ENCODE measurements at places on chromosomes 16 and 17.

DNA sequence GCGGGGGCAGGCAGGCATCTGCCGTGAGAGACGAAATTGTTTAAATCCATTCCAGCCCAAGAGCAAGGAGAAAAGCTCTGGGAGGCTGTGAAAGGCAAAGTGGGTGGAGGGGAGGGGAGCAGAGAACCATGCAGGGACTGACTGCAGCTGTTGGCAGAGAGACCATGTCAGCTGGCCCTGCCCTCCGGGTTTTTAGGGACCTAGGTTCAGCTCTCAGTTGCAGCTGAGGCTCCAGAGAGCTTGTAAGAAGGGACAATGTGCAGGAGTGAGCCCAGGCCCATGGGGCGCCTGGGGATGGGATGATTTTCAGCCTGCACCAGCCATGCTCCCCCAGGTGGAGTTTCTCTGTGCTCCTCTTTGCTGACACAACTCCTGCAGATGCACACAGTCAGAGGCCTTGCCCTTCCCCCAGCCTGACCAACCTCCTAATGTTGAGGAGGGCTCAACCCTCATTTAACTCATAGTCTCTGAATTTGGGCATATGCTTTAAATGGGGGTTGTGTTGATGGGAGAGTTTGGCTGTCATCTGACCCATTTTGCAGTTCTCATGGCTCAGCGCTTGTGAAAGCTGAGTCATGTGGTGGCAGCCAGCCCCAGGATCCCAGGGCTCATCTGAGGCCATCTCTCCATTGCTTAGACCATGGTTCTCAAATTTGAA, 70.9 kb downstream of the PLXDC1 start:
- DNase-seq, result no peak

DNA sequence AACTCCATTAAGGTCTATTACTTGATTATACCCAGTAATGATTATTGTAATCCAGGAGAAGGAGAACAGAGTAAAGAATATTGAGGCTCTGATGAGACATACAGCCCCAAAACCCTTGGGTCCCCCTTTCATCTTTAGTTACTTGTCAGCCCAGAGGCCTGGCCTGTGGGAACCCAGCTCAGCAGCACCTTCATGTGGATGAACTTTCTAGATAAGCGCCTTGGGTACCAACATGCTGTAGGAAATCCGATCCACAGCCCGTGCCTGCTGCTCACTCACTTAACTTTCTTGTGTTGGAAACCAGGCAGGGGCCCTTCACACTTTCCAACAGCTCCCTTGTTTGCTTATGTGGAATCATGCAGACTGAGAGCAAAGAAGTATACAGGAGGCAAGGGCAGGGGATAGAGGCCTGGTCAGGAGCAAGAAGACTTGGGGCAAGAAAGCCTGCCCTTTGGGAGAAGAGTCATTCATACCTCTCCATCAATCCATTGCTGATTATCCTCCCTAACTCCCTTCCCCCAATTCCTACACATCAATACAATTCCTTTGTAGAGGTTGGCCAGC, 64.0 kb upstream of the SOX9 start:
- DNase-seq, result peak; percentile 23

GRCh38 chr17:27473190-27473747, 17.0 kb downstream of the KSR1 start:
- DNase-seq, result no peak

DNA sequence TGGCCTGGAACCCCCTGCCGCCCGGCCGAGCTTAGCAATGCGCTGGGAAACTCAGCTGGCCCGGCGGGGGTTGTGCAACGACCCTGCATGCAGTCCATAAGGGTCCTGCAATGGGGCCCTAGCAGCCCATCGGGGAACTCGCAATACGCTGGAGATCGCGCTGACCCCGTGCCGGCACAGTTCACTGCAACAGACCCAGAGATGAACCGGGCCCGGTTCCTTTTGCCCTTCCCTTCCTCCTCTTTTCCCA, 375 bp downstream of the SLC25A11 start:
- DNase-seq, result no peak

DNA sequence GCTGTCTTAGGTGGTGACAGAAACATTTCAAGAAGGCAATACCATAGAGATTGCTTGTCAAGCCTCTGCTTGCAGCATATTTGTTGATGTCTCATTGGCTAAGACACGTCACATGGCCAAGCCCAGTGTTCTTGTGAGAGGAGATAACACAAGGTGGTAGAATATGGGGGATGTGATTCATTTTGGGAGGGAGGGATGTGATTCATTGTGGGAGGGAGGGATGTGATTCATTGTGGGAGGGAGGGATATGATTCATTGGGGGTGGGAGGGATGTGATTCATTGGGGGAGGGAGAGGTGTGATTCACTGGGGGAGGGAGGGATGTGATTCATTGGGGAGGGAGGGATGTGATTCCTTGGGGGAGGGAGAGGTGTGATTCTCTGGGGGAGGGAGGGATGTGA, 470.5 kb upstream of the SALL1 start:
- no peak for DNase-seq

DNA sequence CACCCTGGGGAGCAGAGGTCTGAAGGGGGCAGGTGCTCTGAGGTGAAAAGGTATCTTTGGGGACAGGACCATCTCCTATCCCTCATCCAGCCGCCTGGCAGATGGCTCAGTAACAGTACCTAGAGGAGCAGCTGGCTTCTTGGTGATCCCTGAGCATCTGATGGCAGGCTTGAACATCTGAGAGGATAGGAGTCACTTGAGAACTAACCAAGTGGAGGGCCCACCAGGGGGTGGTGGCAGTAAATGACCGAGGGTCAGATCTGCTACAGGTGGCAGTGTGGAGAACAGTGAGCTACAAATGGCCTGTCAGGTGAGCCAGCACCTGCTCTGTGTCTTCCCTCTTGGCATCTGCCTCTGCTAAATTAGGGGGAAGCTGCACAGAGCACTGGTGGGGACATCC, 13.8 kb downstream of the HROB start:
- no peak for DNase-seq

DNA sequence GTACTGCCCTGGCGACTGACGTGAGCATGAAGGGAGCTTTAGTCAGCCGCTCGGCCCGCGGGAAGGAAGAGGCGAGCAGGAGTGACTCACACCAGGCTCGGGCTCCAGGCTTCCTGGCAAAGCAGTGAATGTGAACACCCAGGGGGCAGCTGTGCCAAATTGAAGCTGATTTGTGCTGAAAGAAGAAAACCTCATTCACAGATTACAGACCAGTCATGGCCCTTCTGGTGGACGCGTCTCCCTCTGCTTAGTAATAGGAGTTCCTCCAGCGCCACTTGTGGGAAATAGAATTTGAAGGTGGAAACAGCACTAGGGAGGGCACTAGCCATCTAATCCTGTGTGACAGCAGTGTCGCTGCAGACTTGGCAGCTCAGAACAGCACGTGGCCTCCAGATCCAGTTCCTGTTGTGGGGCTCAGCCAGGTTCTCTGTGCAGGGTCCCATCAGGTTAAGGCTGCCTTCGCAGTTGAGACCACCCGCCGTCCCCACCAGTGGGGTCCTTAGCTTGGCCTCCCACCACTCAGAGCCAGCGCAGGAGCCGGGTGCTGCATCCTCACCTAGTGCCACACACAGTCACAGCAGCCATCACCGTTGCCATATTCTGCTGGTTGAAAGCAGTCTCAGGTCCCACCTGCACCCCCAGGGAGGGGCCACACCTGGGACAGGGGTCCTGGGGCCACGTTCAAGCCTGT, 164.5 kb upstream of the CHMP6 start:
- DNase-seq, result peak; percentile 26

DNA sequence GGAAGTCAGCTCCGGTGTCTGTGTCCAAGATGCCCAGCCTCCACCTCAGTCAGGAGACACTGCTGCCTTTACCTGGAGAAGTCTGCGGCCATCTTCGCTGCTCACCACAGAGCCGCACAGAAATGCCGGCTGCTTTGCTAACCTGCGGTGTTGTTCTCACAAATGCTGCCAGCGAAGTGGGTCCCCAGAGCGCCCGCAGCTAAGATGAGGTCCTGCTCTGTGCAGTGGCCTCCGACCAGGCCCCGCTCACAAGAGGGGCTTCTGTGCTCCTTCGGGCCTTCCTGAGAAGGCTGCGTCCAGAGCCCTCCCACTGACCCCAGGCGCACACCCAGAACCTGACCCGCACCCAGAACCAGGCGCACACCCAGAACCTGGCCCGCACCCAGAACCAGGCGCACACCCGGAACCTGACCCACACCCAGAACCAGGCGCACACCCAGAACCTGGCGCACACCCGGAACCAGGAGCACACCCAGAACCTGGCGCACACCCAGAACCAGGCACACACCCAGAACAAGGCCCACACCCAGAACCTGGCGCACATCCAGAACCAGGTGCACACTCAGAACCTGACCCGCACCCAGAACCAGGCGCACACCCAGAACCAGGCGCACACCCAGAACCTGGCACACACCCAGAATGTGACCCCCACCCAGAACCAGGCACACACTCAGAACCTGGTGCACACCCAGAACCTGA, 51.5 kb upstream of the FASN start:
- DNase-seq, result no peak

DNA sequence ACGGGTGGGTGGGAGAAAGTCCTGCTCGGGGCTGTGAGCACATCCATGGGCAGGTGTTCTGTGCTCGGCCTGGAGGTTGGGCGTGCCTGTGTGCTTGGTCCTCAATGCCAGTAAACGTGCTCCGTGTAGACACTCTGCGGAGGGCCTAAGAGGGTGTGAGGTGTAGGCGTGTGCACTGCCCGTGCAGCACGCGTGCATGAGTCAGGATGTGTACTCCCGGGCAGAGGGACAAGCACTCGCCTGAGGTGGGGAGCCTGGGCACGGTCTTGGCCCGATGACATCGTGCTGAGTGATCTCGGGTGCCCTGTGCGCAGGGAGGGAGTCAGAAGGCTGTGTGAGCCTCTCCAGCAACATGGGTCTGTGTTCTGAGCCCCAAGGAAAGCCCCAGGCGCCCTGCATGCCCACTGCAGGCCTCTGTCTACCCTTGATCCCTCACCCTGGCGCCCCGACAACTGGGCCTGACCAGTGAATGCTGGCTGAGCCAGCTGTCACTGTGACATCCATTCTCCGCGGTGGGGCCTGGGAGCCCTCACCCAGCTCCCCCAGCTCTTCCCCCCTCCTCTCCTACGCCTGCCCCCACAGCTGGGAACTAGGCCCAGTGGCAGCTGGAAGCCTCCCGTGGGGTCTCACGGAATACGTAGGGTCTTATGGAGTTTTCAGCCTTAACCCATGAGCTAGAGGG, 23.5 kb upstream of the NXPH3 start:
- DNase-seq, result no peak

DNA sequence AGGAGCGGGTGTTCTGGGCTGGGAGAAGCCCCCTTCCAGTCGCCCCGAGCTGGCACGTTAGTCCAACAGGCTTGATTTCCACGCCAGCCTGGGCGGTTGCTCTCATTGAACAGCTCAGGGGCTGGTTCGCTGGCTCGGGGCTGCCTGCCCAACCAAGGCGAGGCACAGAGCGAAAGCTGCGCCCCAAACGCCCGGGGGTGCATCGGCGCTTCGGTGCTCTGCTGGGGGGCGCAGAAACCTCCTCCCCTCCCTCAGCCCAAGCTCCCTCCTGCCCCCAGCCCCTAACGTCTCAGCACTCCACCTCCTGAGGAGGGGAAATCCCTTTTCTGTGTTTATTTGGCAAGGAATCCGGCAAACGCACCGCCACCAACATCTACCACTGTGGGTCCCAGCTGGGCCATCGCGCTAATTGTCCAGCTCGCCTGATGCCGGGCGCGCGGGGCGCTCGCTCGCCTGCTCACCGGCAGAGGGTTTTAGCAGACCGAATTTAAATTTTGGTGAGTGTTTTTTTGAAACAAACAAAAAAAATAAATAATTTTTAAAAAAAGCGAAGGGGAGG, 29.5 kb upstream of the RBFOX1 start:
- DNase-seq, result no peak

DNA sequence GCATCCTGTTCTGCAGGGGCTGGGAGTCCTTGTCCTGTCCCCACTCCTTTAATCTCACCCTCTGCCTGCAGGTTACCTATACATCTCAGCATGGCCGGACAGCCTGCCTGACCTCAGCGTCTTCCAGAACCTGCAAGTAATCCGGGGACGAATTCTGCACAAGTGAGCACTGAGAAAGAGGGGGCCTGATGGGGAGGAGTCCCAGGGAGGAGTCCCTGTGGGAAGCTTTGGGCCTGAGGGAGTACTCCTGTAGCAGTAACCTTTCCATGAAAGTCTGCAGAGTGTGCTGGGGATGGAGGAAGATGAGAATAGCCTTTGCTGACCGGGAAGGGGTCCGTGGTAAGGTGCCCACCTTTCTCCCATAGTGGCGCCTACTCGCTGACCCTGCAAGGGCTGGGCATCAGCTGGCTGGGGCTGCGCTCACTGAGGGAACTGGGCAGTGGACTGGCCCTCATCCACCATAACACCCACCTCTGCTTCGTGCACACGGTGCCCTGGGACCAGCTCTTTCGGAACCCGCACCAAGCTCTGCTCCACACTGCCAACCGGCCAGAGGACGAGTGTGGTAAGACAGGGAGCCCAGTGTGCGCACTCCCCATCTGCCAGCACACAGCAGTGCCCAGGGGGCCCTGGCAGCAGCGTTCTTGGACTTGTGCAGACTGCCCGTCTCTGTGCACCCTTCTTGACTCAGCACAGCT, 14.8 kb downstream of the MIEN1 start:
- no peak for DNase-seq

DNA sequence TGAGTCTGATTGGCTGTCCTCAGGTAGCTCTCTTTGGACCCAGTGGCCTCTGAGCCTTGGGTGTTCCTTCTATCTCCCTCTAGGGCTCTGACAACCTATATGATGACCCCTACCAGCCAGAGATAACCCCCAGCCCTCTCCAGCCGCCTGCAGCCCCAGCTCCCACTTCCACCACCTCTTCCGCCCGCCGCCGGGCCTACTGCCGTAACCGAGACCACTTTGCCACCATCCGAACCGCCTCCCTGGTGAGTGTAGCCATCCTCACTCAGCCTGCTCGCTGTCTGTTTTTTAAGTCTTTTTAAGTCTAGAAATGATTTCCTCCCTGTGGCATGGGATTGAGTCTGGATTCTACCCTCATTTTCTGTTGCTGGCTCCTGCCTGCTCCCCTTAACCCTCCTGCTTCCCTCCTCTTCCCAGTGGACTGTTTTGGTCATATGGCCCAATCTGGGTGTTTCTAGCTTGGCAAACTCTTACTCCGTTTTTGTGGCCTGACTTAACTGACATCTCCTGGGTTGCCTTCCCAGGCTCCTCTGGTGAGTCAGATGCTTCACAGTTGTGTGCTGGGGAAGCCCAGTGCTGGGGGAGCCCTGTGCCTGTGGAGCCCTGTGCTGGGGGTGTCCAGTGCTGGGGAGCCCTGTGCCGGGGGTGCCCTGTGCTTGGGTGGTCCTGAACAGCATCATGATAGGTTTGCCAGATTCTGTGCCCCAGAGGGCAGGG, 9.9 kb downstream of the TAOK2 start:
- no peak for DNase-seq

GRCh38 chr16:25083701-25084100, 27.8 kb upstream of the LCMT1 start:
- no peak for DNase-seq

GRCh38 chr17:41625602-41626001, 1.2 kb upstream of the KRT17 start:
- no peak for DNase-seq

DNA sequence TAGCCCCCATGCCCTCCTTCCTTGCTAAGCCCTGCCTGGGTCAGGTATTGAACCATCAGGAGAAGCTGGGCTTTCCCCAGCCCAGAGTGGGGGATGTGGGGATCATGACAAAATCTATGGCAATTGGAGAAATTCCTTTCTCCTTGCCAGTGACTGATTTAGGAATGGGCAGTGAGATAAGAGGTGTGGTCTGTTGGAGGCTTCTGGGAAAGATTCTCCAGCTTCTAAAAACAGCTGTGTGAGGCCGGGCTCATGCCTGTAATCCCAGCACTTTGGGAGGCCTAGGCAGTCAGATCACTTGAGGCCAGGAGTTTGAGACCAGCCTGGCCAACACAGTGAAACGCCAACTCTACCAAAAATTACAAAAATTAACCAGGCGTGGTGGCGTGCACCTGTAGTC, 69.1 kb downstream of the SRCIN1 start:
- DNase-seq, result no peak
